ENCODE measurements at places on chromosomes 2 and 18. TPM values are rescaled to one million over a fixed set of nuclear protein-coding genes. Genes with fewer than 3 reads are reported as not detected.

Gene SNORC
- total RNA-seq, result 3.4 TPM

Gene ITM2C
- 347 TPM for total RNA-seq

Gene MGAT4A
- total RNA-seq, result 6.7 TPM

Gene ANKRD62
- total RNA-seq, result not detected

Gene SS18
- 73.0 TPM for total RNA-seq

Gene HOXD9
- not detected for total RNA-seq

Gene ARHGEF4
- total RNA-seq, result 18.1 TPM

Gene DUSP2
- 5.8 TPM for total RNA-seq

Gene HOXD10
- not detected for total RNA-seq

Gene OSR1
- 0.55 TPM for total RNA-seq

Gene RNF125
- total RNA-seq, result 14.4 TPM

Gene NAT8
- not detected for total RNA-seq

Gene ZNF385B
- 2.2 TPM for total RNA-seq

Gene GYPC
- total RNA-seq, result 28.1 TPM

Gene PFN4
- not detected for total RNA-seq

Gene VWA3B
- total RNA-seq, result not detected

Gene CIB4
- total RNA-seq, result not detected

Gene ABCG5
- not detected for total RNA-seq

Gene UGT1A9
- not detected for total RNA-seq

Gene RPRM
- total RNA-seq, result 28.1 TPM

Gene GPR39
- 0.74 TPM for total RNA-seq

Gene G6PC2
- not detected for total RNA-seq

Gene KCNJ13
- not detected for total RNA-seq

Data from WTC11 (cell line).